ENCODE measurements at places on chromosomes 5 and 9. TPM values are rescaled to one million over a fixed set of nuclear protein-coding genes. Genes with fewer than 3 reads are reported as not detected.

ARAP3 gene
- 17.1 TPM for polyA plus RNA-seq

PCDHGB4 gene
- polyA plus RNA-seq = 6.0 TPM

LRRTM2 gene
- polyA plus RNA-seq = 3.0 TPM

SLC25A25 gene
- polyA plus RNA-seq = 14.0 TPM

FREM1 gene
- 182 TPM for polyA plus RNA-seq

HMMR gene
- 21.5 TPM for polyA plus RNA-seq

C5orf58 gene
- polyA plus RNA-seq = 0.15 TPM

GLIPR2 gene
- polyA plus RNA-seq = 33.9 TPM

PCDHB7 gene
- 5.5 TPM for polyA plus RNA-seq

LMAN2 gene
- 131 TPM for polyA plus RNA-seq

ADGRD2 gene
- polyA plus RNA-seq = 0.17 TPM

KLF9 gene
- 9.2 TPM for polyA plus RNA-seq

ABCA1 gene
- 9.9 TPM for polyA plus RNA-seq

RABGAP1 gene
- 61.9 TPM for polyA plus RNA-seq

TRUB2 gene
- 41.7 TPM for polyA plus RNA-seq

NSUN2 gene
- polyA plus RNA-seq = 49.9 TPM

UQCRQ gene
- polyA plus RNA-seq = 171 TPM

SPINK1 gene
- 61.4 TPM for polyA plus RNA-seq

FBP1 gene
- polyA plus RNA-seq = 59.1 TPM

TRAF2 gene
- 10.1 TPM for polyA plus RNA-seq

ANGPTL2 gene
- 10.8 TPM for polyA plus RNA-seq

LRRC70 gene
- polyA plus RNA-seq = 7.5 TPM

ABLIM3 gene
- 1.5 TPM for polyA plus RNA-seq

PCDHGC5 gene
- 0.29 TPM for polyA plus RNA-seq

RANBP17 gene
- polyA plus RNA-seq = 9.2 TPM

LHX3 gene
- not detected for polyA plus RNA-seq

NR5A1 gene
- polyA plus RNA-seq = not detected

PCDHB9 gene
- 4.9 TPM for polyA plus RNA-seq

SAXO1 gene
- 0.24 TPM for polyA plus RNA-seq

PSD2 gene
- polyA plus RNA-seq = 1.3 TPM

RNF208 gene
- polyA plus RNA-seq = 7.2 TPM

QRFP gene
- polyA plus RNA-seq = 0.47 TPM

COL23A1 gene
- polyA plus RNA-seq = 4.9 TPM

ARHGEF28 gene
- 51.1 TPM for polyA plus RNA-seq

PROB1 gene
- polyA plus RNA-seq = 1.9 TPM

SPINK7 gene
- not detected for polyA plus RNA-seq

DBH gene
- polyA plus RNA-seq = 0.62 TPM

HAVCR2 gene
- polyA plus RNA-seq = 10.5 TPM

FAM78A gene
- 2.3 TPM for polyA plus RNA-seq

TTC23L gene
- 3.4 TPM for polyA plus RNA-seq

UBTD2 gene
- 83.5 TPM for polyA plus RNA-seq

C9 gene
- 0.50 TPM for polyA plus RNA-seq

HCN1 gene
- polyA plus RNA-seq = not detected

SNCAIP gene
- polyA plus RNA-seq = 31.8 TPM

MARCHF6 gene
- 186 TPM for polyA plus RNA-seq

CDKN2A gene
- polyA plus RNA-seq = not detected

FOXD4L3 gene
- not detected for polyA plus RNA-seq

ADAMTS19 gene
- polyA plus RNA-seq = 7.1 TPM

NMUR2 gene
- 0.15 TPM for polyA plus RNA-seq

CERCAM gene
- 32.2 TPM for polyA plus RNA-seq
